ENCODE measurements at places on chromosomes 1 and 21. TPM values are rescaled to one million over a fixed set of nuclear protein-coding genes. Genes with fewer than 3 reads are reported as not detected.
A peak's percentile ranks its signal among the peaks of the same experiment; 100 is the strongest.

Gene TCHHL1
- not detected for total RNA-seq

Gene VSIG8
- total RNA-seq = not detected

Gene IL10
- total RNA-seq = not detected

Gene LORICRIN
- not detected for total RNA-seq

Gene NPPA
- total RNA-seq = not detected

Gene LCE2B
- total RNA-seq = not detected

DNA sequence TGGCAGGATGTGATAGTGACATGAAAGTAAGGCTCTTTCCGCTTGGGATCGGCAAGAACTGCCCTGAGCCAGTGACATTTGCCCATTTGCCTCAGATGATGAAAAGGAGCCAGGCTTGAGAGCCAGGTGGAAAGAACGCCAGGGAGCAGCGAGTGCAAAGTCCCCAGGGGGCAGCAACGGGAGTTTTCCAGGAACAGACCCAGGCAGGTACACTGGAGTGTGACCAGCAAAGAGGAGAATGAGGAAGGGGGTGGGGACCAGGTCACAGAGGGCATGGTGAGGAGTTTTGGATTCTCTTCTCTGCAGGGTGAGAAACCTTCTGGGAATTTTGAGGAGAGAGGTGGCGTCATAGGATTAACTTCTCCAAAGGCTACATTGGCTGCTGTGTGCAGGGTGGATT lies 10.8 kb upstream of the ETS2 start:
- no peaks in the 10 kb centered on the region for H3K36me3 ChIP-seq
- DNase-seq = no peak
- no peak overlapping the region for H3K4me3 ChIP-seq
- peaks cover 51% of the 10 kb centered on the region for H3K4me1 ChIP-seq

- H3K27me3 ChIP-seq = no peaks in the 10 kb centered on the region
- no peak overlapping the region for H3K27ac ChIP-seq
- no peak for DNase-seq
- no peaks in the 10 kb centered on the region for H3K36me3 ChIP-seq
Measured at GRCh38 chr1:154777154-154777553, 92.9 kb downstream of the KCNN3 start.

DNA sequence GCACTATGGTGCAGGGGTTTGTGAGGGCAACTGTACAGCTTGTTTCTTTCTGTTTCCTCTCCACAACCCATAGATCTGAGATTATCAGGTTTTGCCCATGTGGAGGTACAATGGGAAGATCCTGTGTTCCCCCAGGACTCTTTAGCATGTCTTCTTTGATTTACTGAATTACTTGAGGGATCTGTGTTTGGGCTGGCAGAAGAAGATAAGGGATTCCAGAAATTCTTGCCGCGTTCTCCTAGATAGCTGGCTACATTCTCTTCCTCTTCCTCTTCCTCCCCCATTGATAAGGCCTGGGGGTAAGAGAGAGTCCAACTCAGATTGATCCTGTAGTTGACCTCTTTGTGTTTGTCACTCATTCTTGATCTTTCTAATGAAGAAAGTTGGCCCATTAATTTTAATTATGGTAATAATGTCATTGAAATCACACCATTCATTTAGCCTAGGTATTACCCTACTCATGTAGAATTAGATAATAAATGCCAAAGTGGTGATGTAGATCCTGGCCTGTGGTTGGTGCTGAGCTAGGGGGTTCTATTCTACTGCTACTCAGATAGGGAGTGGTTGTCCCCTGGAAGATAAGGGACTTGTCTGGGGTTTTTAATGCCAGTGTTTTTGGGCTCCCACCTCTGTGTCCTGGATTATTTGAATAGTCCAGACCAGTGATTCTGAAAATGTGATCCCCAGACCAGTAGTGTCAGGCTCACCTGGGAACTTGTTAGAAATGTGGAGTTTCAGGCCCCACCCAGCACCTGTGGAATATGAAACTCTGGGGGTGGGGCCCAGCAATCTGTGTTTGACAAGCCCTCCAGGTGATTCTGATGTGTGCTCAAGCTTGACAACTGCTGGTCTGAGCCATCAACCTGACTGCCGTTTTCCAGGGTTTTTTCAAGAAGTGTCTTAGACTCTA lies 122.2 kb downstream of the NOS1AP start:
- H3K27ac ChIP-seq = peak overlapping the region; percentile 84
- H3K4me1 ChIP-seq = peaks cover 80% of the 10 kb centered on the region
- H3K27me3 ChIP-seq = no peaks in the 10 kb centered on the region
- H3K4me3 ChIP-seq = no peak overlapping the region
- no peaks in the 10 kb centered on the region for H3K36me3 ChIP-seq

GRCh38 chr1:198680174-198680875 lies 41.5 kb downstream of the PTPRC start:
- H3K4me3 ChIP-seq = no peak overlapping the region
- no peak for DNase-seq
- no peaks in the 10 kb centered on the region for H3K36me3 ChIP-seq
- no peaks in the 10 kb centered on the region for H3K27me3 ChIP-seq
- peak overlapping the region; percentile 80 for H3K27ac ChIP-seq

- peaks cover 8% of the 10 kb centered on the region for H3K36me3 ChIP-seq
- no peak overlapping the region for H3K4me3 ChIP-seq
- H3K27me3 ChIP-seq = no peaks in the 10 kb centered on the region
- peak; percentile 74 for DNase-seq
- H3K27ac ChIP-seq = peak overlapping the region; percentile 20
Measured at GRCh38 chr1:23103001-23103889, 65.4 kb downstream of the LUZP1 start.

- peaks cover 5% of the 10 kb centered on the region for H3K27me3 ChIP-seq
- H3K4me3 ChIP-seq = no peak overlapping the region
- H3K36me3 ChIP-seq = no peaks in the 10 kb centered on the region
- no peaks in the 10 kb centered on the region for H3K4me1 ChIP-seq
- H3K27ac ChIP-seq = no peak overlapping the region
Measured at GRCh38 chr1:181493885-181494284, 10.6 kb downstream of the CACNA1E start.

GRCh38 chr1:215865060-215865459 lies 298.0 kb downstream of the KCTD3 start:
- DNase-seq = no peak
- H3K4me3 ChIP-seq = no peak overlapping the region
- no peak overlapping the region for H3K27ac ChIP-seq

GRCh38 chr1:177701654-177702353 lies 268.1 kb downstream of the SEC16B start:
- no peak overlapping the region for H3K4me3 ChIP-seq
- H3K4me1 ChIP-seq = no peaks in the 10 kb centered on the region
- no peak overlapping the region for H3K27ac ChIP-seq
- peaks cover 2% of the 10 kb centered on the region for H3K27me3 ChIP-seq
- H3K36me3 ChIP-seq = no peaks in the 10 kb centered on the region

- no peak overlapping the region for H3K27ac ChIP-seq
- no peak for DNase-seq
- no peaks in the 10 kb centered on the region for H3K27me3 ChIP-seq
- no peaks in the 10 kb centered on the region for H3K36me3 ChIP-seq
- no peaks in the 10 kb centered on the region for H3K4me1 ChIP-seq
- no peak overlapping the region for H3K4me3 ChIP-seq
Measured at GRCh38 chr1:25461849-25462248, 31.2 kb downstream of the MACO1 start.

- DNase-seq = no peak
- peaks cover 3% of the 10 kb centered on the region for H3K4me1 ChIP-seq
- H3K27me3 ChIP-seq = no peaks in the 10 kb centered on the region
- no peak overlapping the region for H3K4me3 ChIP-seq
- H3K27ac ChIP-seq = no peak overlapping the region
Measured at GRCh38 chr1:16326833-16327404, 25.4 kb downstream of the FBXO42 start.

DNA sequence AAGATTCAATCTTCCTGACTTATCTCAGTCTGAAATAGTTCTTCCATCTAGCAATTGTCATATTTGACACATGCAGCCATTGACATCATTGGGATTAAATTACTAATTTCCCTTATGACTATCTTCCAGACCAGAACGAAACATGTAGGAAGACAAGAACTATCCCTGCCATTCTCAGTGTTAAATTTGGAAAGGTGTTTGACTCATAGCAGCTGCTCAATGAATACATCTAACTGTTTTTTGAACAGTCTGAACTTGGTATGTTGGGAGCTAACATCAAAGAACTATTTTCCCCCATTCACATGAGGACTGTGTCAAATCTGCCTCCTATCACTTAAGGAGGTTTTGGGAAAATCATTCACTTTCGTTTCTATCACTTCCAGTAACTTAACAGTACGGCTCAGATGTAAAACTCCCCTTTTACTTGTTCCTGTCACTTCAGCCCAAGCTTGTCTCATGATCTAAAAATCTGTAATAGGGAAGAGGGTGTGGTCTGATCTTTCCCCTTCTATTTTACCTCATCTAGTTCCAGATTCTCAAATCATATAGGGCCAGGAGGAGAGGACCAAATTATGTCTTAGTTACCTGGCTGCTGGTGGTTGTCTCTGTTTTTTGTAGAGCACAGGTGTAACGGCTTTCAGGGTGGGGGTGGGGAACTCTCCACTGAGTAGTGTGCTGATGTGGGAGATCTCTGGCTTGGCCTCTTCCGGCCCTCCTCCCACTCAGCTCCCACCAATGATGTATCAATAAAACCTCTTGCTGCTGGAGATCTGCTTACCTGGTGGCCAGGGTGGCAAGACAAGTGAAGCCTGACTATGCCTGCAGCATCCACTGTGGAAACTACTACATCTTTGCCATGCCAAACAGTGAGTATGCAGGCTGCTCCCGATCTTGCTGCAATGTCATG lies 26.2 kb upstream of the SLAMF1 start:
- H3K27ac ChIP-seq = no peak overlapping the region
- no peak overlapping the region for H3K4me3 ChIP-seq
- no peaks in the 10 kb centered on the region for H3K36me3 ChIP-seq
- no peak for DNase-seq
- 0 out of 2 replicates have a peak, but pooled peaks cover 5% of the 10 kb centered on the region for H3K27me3 ChIP-seq

GRCh38 chr1:152961226-152961891 lies 9.1 kb upstream of the SPRR4 start:
- no peaks in the 10 kb centered on the region for H3K36me3 ChIP-seq
- no peak overlapping the region for H3K27ac ChIP-seq
- H3K27me3 ChIP-seq = no peaks in the 10 kb centered on the region
- no peak for DNase-seq
- H3K4me3 ChIP-seq = no peak overlapping the region
- H3K4me1 ChIP-seq = no peaks in the 10 kb centered on the region

DNA sequence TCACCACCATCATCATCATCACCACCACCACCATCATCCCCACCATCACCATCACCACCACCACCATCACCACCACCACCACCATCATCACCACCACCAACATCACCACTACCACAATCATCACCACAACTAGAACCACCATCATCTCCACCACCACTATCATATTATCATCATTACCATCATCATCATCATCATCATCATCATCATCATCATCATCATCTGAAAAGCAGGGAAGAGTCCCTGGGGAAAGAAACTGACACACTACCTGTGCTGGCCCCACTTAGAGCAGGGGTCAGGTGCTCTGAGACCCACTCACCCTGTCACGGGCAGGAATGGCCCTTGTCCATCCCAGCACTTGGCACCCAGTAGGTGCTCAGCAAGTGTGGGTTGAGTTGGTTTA lies 104.9 kb upstream of the IFFO2 start:
- H3K36me3 ChIP-seq = no peaks in the 10 kb centered on the region
- H3K27me3 ChIP-seq = no peaks in the 10 kb centered on the region
- H3K27ac ChIP-seq = no peak overlapping the region

DNA sequence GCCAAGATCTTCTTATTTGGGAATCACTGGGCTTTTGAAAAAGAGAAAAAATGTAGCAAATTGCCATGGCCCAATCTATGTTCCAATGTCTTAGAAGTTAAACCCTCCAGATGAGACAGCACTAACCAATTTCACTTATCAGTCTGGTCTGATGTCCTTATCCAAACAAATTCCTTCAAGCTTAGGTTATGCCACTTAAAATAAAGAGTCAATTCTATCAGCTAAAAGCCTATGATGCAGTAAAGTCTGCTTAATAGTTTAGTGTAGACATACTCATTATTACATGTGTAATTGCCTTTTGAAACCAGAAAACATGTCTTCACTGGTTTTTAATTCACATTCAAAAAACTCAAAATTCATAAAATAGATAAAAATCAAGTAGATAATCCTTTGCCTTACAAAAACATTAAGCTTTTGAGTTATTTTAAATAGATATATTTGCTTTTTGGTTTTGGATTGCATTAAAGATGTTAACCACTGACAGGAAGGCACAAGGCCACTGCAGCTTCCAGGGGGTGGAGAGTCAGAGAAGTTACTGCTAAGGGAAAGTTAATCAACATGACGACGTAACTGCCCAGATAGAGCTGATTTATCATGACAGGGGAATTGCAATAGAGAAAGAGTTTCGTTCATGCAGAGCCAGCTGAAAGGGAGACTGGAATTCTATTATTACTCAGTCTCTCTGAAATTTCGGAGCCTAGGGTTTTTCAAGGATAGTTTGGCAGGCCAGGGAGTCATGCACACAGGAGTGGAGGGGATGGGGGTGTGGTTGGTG lies 106.1 kb downstream of the MAP3K21 start:
- no peaks in the 10 kb centered on the region for H3K4me1 ChIP-seq
- no peak overlapping the region for H3K4me3 ChIP-seq
- no peak overlapping the region for H3K27ac ChIP-seq

- H3K36me3 ChIP-seq = no peaks in the 10 kb centered on the region
- DNase-seq = no peak
- peaks cover 31% of the 10 kb centered on the region for H3K4me1 ChIP-seq
Measured at GRCh38 chr1:206685769-206686477, 1.2 kb downstream of the MAPKAPK2 start.

GRCh38 chr1:87113313-87113712 lies 198.9 kb downstream of the HS2ST1 start:
- H3K27me3 ChIP-seq = no peaks in the 10 kb centered on the region
- DNase-seq = no peak
- H3K4me1 ChIP-seq = no peaks in the 10 kb centered on the region
- no peaks in the 10 kb centered on the region for H3K36me3 ChIP-seq
- no peak overlapping the region for H3K4me3 ChIP-seq

- no peaks in the 10 kb centered on the region for H3K36me3 ChIP-seq
- H3K4me3 ChIP-seq = no peak overlapping the region
- no peaks in the 10 kb centered on the region for H3K4me1 ChIP-seq
- DNase-seq = no peak
- H3K27ac ChIP-seq = no peak overlapping the region
- no peaks in the 10 kb centered on the region for H3K27me3 ChIP-seq
Measured at GRCh38 chr1:29969576-29969975, 733.3 kb downstream of the PTPRU start.

GRCh38 chr1:28601696-28602095 lies 9.6 kb downstream of the RAB42 start:
- peak overlapping the region; percentile 5 for H3K27ac ChIP-seq
- no peaks in the 10 kb centered on the region for H3K36me3 ChIP-seq
- no peak for DNase-seq

- no peak for DNase-seq
- peak overlapping the region; percentile 100 for H3K27ac ChIP-seq
- no peaks in the 10 kb centered on the region for H3K36me3 ChIP-seq
- H3K4me1 ChIP-seq = peaks cover 51% of the 10 kb centered on the region
- no peak overlapping the region for H3K4me3 ChIP-seq
Measured at GRCh38 chr1:172324086-172324485, 96.4 kb upstream of the C1orf105 start.

- no peaks in the 10 kb centered on the region for H3K27me3 ChIP-seq
- no peak for DNase-seq
- H3K27ac ChIP-seq = no peak overlapping the region
- no peak overlapping the region for H3K4me3 ChIP-seq
- no peaks in the 10 kb centered on the region for H3K4me1 ChIP-seq
Measured at GRCh38 chr21:31502537-31503143, 156.9 kb upstream of the SOD1 start.
